Activated effector memory CD4-positive, alpha-beta T cell treated with anti-CD3 and anti-CD28 coated beads, Interleukin-2, amount 50 U/mL, for 16 hours (primary cell): ENCODE measurements at places on chromosomes 3 and 15.

DNA sequence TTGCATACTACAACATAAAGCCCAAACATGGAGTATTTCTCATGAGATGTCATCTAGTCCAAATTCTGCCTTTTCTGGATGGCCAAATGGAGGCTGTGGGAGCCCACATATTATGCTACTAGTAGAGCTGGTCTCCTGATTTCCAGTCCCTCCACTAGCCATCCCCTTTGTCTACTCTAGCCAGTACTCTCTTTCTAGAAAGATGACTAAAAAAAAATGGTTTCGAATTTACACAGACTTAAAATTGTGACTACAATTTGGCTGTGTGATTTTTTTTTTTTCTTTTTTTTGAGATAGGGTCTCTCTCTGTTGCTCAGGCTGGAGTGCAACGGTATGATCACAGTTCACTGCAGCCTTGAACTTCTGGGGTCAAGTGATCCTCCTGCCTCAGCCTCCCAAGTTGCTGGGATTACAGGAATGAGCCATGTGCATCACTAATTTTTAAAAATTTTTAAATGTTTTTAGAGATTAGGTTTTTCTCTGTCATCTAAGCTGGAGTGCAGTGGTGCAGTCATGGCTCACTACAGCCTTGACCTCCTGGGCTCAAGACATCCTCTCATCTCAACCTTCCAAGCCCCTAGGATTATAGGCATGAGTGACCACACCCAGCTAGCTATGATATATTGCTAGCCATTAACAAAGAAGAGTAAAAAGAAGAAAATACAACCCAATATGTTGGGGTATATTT is 273.9 kb downstream of the ADAMTSL3 start:
- DNase-seq, result no peak

DNA sequence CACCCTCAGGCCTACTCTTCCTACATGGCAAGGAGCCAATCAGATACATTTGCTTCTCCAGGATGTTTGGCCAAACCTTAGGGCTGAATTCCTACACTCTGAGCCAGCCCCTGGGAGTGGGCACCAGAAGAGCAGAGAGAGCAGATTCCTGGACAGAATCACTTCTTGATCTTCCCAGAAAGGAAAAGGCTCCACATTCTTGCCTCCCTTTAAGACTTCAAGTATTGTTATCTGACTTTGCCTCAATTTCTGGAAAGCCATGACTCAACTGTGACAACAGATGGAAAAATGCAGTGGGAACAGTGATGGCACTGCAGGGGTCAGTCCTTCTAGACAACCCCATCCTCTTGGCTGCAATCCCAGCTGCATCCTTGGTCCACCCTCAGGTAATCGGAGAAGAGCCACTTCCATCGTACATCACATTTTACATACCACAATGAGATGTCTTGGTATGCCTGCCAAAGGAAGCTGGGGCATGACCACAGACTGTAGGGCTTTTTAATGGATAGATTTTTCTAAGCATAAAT is 21.0 kb downstream of the SLCO2A1 start:
- DNase-seq, result no peak

DNA sequence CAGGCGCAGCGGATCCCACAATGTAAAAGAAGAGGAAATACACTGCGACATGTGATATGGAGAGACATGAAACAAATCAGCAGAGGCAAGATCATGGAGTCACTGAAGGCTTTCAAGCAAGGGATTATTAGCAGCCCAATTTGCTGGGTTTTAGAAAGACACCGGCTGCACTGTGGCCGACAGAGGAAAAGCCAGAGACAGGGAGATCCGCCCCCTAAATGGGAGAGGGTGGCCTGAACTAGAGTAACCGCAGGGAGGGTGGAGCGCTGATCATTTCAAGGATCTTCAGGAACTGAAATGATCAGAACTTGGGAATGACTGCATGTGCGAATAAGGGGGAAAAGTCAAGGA is 612 bp upstream of the C15orf40 start:
- DNase-seq, result no peak

GRCh38 chr3:21790466-21790865 is 39.5 kb upstream of the ZNF385D start:
- DNase-seq, result no peak

DNA sequence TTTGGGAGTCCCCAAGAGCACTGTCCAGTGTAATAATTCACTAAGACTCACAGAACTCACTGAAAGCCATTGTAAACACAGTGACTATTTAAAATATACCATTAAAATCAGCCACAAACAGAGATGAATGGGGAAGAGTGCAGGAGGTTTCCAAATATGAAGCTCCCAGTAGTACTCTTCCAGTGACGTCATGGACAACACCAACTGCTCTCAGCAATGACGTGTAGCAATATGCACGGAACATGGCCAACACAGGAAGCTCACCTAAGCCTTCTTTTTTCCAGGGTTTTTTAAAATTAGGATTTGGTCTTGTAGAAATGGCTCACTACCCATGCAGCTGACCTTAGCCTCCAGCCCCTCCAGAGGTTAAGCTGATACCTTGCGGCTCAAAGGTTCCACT is 1224.1 kb upstream of the CADM2 start:
- DNase-seq, result no peak

GRCh38 chr15:48965972-48966371 is 2.3 kb upstream of the SHC4 start:
- DNase-seq, result no peak

- DNase-seq, result no peak
Observed at GRCh38 chr3:122427857-122428471, 12.1 kb upstream of the WDR5B start.
